ENCODE measurements at places on chromosomes 12 and 14. TPM values are rescaled to one million over a fixed set of nuclear protein-coding genes. Genes with fewer than 3 reads are reported as not detected.

The NANOG gene
- 1.3 TPM for total RNA-seq

The GZMB gene
- total RNA-seq, result not detected

The ESRRB gene
- total RNA-seq, result 1.7 TPM

The TMEM229B gene
- total RNA-seq, result 7.5 TPM

The OASL gene
- not detected for total RNA-seq

The PTPRO gene
- 32.5 TPM for total RNA-seq

The STON2 gene
- total RNA-seq, result 278 TPM

DNA sequence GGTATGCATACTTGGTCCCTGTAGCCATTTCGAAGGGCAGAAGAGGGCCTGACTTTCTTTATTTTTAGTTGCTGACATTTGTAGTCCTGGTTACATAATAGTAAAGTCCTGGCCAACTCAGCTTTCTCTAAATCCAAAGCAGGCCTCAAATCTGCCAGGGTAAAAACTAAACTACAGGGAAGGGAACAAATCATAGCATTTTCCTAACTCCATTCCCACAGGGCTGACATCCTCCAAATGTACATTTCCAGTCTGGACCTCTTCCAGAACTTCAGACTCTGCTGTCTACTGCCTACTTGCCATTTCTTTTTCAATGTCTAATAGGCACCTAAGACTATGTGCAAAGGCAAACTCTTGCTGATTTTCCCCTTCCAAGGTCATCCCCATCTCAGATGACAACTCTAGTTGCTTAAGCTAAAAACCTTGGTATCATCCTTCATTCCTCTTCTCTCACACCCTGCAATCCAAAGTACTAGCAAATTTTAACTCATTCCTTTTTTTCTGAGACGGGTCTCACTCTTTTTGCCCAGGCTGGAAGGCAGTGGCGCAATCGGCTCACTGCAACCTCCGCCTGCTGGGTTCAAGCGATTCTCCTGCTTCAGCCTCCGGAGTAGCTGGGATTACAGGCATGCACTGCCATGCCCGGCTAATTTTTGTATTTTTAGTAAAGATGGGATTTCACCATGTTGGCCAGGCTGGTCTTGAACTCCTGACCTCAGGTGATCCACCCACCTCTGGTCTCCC, 2.0 kb downstream of the DDIT3 start:
- peaks cover 7% of the 10 kb centered on the region for H3K36me3 ChIP-seq
- peak overlapping the region; percentile 95 for H3K4me3 ChIP-seq
- DNase-seq, result no peak
- peaks cover 25% of the 10 kb centered on the region for H3K27me3 ChIP-seq
- H3K4me1 ChIP-seq, result peaks cover 20% of the 10 kb centered on the region

DNA sequence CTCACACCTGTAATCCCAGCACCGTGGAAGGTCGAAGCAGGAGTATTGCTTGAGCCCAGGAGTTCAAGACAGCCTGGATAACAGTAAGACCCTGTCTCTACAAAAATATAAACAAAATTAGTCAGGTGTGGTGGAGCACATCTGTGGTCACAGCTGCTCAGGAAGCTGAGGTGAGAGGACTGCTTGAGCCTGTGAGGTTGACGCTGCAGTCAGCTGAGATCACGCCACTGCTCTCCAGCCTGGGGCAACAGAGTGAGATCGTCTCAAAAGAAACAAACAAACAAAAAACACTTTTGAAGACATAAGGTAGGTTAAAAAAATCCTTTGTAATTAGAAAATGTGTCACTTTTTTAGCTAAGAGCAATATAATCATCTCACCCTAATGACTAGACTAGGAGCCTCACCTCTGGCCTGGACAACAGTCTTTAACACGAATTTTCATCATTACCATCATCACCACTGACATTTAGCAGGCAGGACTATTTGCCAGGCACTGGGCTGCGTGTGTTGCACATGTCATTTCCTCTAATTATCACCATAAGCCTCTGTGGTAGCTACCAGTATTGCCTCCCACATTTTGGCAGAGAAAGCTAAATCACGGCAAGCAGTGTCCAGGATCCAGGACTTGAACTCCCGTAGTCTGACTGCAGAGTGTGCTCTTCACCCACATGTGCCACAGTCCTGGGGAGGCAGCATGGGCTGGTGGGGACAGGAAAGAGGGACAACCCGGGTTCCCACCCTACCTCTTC, 4.6 kb upstream of the SYCP3 start:
- H3K27me3 ChIP-seq, result no peaks in the 10 kb centered on the region
- H3K36me3 ChIP-seq, result no peaks in the 10 kb centered on the region
- H3K27ac ChIP-seq, result no peak overlapping the region
- H3K4me3 ChIP-seq, result no peak overlapping the region
- no peaks in the 10 kb centered on the region for H3K4me1 ChIP-seq

DNA sequence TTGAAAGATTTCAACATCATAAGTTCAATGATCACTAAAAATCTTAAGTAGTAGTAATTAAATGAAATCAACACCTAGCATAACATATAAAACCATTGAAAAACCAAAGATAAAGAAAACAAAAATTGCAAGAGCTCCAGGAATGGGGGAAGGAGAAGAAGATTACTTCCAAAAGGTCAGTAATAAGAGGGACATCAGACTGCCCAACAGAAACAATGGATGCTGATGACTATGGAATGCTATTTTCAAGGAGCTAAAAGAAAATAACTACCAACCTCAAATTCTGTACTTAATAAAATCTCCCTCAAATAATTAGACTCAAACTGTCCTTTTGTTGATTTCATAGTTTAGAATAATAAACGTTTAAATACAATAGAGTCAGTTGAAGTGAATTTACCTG, 314.5 kb upstream of the LMO3 start:
- H3K4me3 ChIP-seq, result no peak overlapping the region
- H3K36me3 ChIP-seq, result peaks cover 5% of the 10 kb centered on the region
- no peak for DNase-seq
- peaks cover 3% of the 10 kb centered on the region for H3K27me3 ChIP-seq

DNA sequence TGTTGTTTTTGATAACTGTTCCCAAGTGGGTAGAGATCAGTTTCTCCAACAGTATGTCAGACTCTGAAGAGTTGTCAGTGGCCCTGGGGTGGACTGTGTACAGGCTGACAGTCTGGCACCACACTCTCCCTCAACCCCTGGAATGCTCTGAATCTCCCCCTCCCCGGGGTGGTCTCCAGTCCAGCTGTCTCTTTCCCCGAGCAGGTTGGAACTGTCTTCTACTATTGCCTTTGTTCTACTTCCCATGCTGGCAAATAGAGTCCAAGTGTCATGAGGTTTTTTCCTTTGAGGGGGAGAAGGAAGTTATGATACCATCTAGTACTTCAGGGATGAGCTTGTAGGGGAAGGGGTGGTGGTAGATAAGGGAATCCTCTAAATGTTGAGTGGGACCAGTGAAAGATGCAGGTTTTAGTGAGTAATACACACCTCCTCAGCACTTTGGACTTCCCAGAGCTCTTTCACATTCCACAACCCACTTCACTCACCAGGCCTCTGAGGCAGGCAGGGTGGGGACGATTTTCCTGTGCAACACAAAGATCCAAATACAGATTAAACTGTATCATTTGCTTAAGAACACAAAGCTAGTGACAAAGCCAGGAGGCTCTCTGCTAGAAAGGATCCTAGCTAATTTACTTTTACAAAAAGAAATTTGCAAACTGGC, 170.7 kb upstream of the GZMB start:
- no peak for DNase-seq
- H3K4me1 ChIP-seq, result no peaks in the 10 kb centered on the region
- H3K36me3 ChIP-seq, result no peaks in the 10 kb centered on the region

DNA sequence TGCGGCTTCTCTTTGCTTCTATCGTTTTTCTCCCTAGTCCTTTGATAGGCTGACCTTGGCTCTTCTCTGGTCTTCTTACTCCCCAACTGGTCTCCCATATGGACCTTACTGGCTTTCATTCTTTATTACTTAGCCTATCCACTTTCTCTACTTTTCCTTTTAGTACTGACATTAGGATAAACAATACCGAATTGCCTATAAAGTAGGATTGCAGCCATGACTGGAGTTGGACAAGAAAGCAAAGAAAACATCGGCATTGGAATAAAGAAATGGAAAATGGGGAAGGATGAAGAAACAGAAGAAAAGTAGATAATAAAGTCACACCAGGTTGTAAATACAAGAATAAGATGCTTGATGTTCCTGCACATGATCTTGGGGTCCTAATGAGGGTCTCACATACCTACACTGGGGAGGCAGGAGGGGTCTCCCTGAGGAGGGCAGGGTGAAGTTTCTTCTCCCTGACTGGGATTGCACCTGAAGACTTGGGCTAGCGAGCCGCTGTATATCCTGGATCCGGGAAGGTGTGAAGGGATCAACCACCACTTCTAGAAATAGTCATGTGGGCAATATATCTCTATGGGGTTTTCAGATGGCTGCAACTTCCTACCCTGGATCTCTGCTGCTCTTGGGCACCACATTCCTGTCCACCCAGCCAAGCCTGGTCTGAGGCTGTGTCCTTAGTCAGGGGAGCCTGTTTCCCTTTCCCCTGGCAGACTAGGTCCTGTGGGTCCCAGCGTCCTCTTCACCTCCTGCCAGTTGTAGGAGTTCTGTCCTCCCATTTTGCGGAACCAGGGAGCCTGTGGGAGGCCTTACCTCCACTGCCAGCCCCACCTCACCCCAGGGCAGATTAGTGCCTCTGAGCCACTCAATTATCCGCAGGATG, 13.1 kb downstream of the NKX2-1 start:
- H3K4me3 ChIP-seq, result peak overlapping the region; percentile 51
- no peak for DNase-seq
- H3K27ac ChIP-seq, result peak overlapping the region; percentile 23

DNA sequence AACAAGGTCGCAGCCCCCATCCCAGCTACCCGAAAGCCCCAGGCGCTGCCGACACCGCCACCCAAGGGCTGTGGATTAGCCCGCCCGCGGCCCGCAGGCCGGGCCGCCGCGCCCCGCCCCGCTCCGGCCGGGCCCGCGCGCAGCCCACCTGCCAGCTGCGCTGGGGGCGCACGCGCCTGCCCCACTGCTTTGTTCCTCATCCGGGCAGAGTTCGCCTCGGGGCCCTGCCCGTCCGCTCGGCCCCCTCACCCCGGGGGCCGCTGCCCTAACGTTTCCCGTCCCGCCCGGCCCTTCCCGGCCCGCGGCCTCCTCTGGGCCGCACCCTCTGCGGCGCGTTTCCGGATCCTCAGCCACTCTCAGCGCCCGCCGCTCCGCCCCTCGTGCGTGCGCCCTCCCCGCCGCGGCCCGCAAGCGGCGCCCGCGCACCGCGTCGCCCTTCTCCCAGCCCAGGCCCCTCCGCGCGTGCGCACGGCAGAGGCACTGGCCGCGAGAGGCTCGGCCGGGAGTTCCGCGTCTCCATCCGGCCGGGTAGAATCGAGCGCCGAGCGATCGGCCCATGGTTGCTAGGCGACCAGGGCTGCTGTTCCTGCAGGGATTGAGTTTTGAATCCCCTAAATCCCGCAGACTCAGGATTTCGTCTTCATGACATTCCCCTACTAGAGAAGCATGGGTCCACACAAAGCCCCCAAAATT, at the start of gene PRDM4:
TSS of gene PRDM4 (minus strand) at position 329 of the 693 bp plus-strand sequence. CDS start 622 bp downstream, outside the sequence.
- H3K4me3 ChIP-seq, result peak within 1 kb of the TSS; percentile 92
- H3K27me3 ChIP-seq, result no peaks in the 10 kb centered on the region
- DNase-seq, result peak; percentile 97
- H3K36me3 ChIP-seq, result no peaks in the 10 kb centered on the region

DNA sequence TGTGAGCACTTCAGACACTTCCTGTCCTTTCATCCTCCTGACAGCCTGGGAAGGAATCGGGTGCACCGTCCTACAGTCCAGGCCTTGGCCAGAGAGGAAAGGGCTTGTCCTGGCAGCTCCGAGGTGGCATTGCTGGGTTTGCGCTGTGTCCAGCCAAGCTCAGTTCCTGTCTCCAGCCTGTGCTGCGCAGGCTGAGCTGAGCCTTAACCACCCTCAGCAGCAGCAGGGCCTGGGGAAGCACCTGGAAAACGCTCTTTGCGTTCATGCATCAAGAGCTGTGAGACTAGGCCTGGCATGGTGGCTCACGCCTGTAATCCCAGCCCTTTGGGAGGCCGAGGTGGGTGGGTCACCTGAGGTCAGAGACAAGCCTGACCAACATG, 33.7 kb upstream of the EML1 start:
- H3K36me3 ChIP-seq, result no peaks in the 10 kb centered on the region
- H3K4me3 ChIP-seq, result no peak overlapping the region
- peaks cover 4% of the 10 kb centered on the region for H3K27me3 ChIP-seq
- peak overlapping the region; percentile 38 for H3K27ac ChIP-seq
- H3K4me1 ChIP-seq, result peaks cover 11% of the 10 kb centered on the region
- no peak for DNase-seq

GRCh38 chr12:100688451-100688864, 106.1 kb upstream of the ANO4 start:
- no peak for DNase-seq
- peaks cover 11% of the 10 kb centered on the region for H3K36me3 ChIP-seq
- H3K4me1 ChIP-seq, result no peaks in the 10 kb centered on the region

DNA sequence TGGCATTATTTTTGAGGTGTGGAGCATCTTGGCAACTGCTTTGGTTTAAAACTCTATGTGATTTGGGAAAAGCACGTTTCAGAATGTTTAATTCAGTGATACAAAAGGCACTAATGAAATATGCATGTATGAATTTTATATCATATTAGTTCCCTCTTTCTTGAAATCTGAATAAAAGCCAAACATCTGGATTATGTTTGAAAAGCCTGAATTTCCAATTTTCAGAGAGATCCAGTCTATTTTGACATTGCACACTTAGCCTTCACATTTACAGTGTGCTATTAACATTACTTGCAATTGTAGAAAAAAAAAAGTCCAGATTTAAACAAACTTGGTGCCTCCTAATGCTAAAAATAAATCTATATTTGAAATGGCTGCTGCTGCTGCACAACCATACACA, 219.1 kb upstream of the NPAS3 start:
- H3K4me3 ChIP-seq, result no peak overlapping the region
- H3K36me3 ChIP-seq, result peaks cover 4% of the 10 kb centered on the region
- no peaks in the 10 kb centered on the region for H3K4me1 ChIP-seq

DNA sequence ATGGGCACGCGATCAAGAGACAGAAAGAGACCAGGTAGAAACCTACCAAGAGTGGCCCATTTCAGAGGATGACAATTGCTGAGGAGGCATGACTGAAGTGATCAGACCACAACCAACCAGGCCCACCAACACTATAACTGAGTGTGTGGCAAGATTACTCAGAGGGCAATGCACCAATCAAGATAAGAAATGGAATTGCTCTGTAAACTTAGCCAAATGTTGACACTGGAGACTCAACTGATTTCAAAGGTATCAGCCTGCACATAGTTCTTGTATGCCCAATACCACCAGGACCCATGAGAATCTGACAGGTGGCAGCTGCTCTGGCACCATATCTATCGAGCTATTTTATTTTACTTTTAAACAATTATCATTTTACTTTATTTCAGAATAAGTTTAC, 128.9 kb downstream of the FOXN3 start:
- peaks cover 26% of the 10 kb centered on the region for H3K4me1 ChIP-seq
- H3K4me3 ChIP-seq, result no peak overlapping the region
- H3K27ac ChIP-seq, result no peak overlapping the region
- DNase-seq, result no peak
- peaks cover 15% of the 10 kb centered on the region for H3K27me3 ChIP-seq
- peaks cover 5% of the 10 kb centered on the region for H3K36me3 ChIP-seq

GRCh38 chr14:57961786-57962060, 95.8 kb upstream of the SLC35F4 start:
- H3K4me1 ChIP-seq, result no peaks in the 10 kb centered on the region
- no peaks in the 10 kb centered on the region for H3K36me3 ChIP-seq
- no peak overlapping the region for H3K27ac ChIP-seq
- H3K4me3 ChIP-seq, result no peak overlapping the region
- H3K27me3 ChIP-seq, result no peaks in the 10 kb centered on the region

All from glutamatergic neuron (in vitro differentiated cells).